Stimulated activated CD4-positive, alpha-beta T cell treated with anti-CD3 and anti-CD28 coated beads, Interleukin-12 subunit alpha, Interleukin-12 subunit beta, amount 100 ng/mL, for 48 hours (primary cell): ENCODE measurements at places on chromosomes 4 and X.

DNA sequence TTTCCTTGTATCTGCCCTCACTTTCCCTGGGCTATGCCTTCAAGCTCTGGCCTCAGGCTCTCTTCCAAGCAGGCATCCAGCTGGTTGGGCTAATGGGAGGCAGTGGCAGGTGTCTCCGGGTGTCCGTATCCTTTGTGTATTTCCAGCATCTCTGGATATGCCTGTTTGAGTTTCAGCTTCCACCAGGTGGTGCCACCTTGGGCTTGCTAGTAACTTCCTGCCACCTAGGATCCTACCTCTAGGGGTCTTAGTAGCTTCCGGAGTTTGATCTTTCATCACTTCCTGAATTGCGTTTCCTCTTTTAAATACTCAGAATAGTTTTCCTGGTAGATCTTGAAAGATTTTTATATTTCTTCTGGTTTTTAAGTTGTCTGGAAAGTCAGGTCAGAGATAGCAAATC, 23.2 kb upstream of the ANOS1 start:
- no peak for DNase-seq

DNA sequence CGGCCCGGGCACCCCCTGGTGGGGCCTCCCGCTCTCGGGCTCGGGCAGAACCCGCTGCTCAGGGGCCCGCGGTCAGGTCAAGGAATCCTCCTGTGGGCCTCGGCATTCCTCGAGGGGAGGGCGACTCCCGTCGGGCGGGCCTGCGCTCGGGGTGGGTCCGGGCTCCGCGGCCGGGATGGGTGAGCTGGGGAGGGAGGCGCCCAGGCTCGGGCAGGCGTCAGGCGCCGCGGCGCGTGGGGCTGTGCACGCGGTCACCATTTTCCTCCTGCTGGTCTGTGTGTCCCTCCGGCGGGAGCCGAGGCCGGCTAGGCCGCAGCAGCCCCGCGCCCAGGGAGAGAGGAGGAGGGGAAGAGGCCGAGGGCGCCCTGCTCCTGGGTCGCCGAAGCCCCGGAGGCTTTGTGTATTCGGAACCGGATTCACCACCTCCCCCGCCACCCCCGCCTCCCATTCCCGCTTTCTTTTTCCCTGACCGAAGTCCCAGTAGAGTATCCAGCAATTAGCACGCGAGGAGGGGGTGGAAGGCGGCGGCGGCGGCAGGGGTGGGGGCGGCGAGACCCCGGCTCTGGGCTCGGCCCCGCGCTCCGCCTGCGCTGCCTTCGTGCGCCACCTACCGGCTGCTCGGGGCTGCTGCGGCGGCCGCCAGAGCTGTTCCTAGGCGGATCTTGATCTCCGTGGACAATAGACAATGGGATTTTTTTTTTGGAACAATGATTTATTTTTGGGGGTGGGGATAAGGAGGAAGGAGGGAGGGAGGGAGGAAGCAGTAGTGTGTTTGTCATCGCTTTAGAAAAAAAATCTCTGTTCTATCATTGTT, 99.0 kb upstream of the MAML3 start:
- DNase-seq = no peak

- no peak for DNase-seq
These were observed 6.5 kb downstream of the SHOX start for GRCh38 chrX:636981-637659.

- DNase-seq = no peak
These were observed 23.4 kb downstream of the ACOX3 start for GRCh38 chr4:8417071-8417614.

DNA sequence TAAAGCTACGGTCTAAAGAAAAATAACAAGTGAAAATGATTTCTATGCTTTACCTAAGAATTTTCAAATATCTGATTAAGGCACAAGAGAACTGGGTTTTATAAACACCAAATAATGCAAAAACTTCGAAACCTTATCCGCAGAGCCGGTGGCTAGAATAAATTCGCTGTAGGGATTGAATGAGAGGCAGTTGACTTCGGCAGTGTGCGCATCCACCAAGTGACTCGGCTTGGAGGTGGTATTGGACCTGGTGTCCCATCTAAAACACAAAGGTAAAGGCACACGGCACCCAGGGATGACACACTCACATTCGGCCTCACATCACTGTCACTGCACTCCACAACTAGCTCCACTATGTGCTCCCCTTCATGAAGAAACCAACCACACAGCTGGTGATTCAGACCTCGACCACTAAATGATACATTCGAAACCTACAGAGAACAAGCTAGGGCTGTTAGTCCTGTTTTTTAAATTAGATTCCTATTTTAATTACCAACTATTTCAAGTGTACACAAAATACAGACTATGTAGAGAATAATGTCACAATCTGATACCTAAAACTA, 17.5 kb downstream of the RBBP7 start:
- no peak for DNase-seq

DNA sequence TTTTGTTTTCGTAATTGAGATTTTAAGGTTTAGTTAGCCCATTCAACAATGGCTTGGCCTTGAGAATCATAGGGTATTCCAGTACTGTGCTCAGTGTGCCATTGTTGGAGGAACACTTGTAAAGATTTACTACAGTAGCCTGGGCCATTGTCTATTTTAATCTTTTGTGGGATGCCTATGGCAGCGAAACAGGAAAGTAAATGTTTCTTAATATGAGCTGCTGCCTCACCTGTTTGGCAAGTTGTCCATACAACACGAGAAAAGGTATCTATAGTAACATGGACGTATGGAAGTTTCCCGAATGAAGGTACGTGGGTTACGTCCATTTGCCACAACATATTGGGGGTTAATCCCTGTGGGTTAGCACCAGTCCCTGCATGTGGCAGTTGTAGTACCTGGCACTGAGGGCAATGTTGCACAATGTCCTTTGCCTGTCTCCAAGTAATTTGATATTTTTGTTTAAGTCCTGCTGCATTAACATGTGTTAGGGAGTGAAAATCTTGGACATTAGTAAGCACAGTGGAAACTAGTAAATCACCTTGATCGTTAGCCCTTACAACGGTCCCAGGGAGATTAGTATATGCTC, 38.6 kb upstream of the AADAT start:
- no peak for DNase-seq

DNA sequence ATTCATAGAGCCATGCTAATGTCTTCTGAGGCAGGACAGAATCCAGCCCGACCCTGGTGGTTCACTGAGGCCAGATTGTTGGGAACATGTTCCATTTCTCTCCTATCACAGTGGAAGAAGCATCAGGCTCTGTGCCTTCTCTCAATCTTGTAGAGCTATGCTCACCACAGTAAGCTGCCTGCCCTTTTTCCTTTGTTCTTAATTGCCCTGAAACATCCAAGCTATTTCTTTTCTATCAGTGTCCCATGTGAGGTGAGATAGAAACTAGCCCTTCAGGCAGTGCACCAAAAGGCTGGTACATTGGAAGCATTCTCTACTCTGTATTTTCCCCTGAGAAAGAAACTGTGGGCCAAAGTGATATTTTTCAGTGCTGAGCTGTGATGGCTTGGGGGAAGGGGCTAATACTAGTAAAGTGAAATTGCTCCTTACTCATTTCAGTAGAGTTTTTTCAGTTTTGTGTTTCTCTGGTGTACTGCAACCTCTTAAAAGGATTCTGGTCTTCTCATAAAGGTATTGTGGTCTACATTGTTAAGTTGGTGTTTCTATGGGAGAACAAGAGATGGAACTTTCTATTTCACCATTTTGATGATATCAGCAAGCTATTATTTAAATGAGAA, 611.2 kb downstream of the RPA4 start:
- DNase-seq = no peak

DNA sequence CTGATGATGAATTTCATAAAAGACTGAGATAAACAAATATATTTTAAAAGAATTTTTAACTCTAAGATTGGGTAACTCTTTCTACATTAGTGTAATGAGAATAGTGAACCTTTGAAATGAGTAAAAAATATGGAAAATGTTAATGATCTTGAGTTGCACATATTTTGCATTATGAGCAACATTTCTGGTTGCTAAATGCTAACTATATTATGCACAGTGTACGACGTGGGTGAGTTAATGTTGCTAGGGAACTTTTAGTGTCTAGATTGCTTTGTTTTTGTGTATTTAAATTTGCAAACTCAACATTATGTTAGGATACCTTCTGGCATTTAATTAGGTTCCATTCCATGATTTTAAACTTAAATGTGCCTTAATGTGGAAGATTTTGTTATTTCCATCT, 612.9 kb upstream of the GALNT7 start:
- no peak for DNase-seq

GRCh38 chr4:72604324-72604723, 35.3 kb upstream of the ADAMTS3 start:
- DNase-seq = no peak

GRCh38 chrX:85052205-85052604, 48.5 kb downstream of the APOOL start:
- no peak for DNase-seq

GRCh38 chr4:150209140-150209829, 131.0 kb downstream of the DCLK2 start:
- DNase-seq = peak; percentile 5

DNA sequence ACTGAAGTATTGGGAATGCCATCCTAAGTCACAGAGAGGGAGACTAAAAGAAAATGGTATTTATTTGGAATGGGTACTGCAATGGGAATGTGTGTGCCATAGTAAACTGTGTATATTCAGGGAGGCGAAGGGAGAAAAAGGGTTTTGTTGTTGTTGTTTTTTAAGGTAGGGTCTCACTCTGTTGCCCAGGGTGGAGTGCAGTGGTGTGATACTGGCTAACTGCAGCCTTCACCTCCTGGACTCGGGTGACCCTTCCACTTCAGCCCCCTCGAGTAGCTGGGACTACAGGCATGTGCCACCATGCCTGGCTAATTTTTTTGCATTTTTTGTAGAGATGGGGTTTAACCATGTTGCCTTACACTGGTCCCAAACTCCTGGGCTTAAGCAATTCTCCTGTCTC, 4.3 kb upstream of the SLC10A3 start:
- no peak for DNase-seq

- peak; percentile 42 for DNase-seq
These were observed 123.3 kb upstream of the TBL1X start for GRCh38 chrX:9341291-9342201.

GRCh38 chr4:94588896-94589693, 137.4 kb downstream of the PDLIM5 start:
- no peak for DNase-seq

DNA sequence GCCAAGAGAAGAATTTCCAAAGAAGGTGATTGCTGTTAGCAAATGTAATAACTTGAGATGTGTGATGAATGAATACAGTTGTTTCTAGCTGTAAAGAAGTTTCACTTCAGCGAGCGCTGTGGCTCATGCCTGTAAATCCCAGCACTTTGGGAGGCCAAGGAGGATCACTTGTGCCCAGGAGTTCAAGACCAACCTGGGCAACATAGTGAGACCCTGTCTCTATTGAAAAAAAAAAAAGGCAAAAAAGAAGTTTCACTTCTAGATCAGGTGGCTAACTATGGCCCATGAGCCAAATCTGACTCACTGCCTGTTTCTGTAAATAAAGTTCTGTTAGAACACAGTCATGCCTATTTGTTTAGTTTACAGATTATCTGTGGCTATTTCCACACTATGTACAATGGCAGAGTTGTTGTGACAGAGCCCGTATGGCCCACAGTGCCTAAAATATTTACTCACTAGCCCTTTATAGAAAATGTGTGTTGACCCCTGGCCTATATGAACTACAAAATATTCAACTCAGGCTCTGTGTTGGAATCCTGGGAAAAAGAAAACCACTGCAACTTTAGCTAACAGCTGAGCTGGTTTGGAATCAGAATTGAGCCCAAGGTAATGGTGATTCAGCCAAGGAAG, 54.1 kb upstream of the PRPS1 start:
- DNase-seq = no peak

DNA sequence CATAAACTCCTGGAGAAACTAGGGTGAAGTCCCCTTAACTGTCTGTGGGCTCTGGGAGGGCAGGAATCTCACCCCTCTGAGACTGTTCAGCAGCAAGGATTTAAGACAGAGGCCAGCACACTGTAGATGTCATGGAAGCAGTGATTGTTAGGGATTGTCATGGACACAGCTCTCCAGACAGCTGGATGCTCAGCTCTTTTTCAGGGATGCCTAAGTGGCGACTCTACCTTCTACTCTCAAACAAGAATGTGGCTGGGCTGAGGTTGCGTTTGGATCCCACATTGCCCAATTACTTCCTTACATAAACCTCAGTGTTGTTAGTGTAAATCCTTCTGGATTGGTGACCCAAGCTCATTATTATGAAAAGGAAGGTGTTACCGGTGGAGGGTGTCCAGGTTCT, 291.9 kb upstream of the VCX3A start:
- no peak for DNase-seq

DNA sequence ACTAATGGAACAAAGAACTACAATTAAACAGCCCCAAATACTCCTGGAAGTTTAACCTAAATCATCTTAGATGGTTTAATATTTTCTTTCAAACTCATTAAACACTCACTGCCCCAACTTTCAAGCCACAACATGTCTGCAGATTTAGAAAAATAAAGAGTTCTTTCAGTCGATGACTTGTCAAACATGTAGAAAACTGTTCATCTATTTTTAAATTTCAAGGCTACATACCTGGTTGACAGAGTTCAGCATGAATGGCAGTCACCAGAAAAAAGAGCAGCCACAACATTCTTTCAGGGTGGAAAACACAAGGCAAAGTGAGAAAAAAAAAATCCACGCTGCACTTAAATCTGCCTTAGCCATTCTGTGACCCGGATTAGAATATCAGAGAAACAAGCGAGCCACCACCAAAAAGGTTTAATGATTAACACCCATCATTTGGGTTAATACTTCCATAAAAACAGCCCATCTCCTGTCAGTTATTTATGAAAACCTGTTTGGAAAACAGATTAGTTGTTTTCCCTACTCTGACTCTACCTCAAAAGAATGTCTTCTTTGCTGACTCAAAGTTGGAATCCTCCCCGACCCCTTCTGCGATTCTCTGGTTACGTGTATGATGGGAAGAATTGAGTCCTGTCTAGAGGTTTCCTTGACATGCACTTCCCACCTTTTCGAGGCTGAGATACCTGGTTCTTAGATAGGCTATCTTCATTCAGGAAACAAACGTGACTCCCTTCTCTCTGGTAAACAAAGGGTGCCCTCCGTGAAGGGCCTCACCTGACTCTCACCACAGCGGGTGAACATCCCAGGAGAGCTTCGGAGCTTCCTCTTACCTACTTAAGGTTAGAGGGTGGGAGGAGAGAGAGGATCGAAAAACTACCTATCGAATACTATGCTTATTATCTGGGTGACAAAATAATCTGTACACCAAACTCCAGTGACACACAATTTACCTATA, at the start of gene CLTRN:
TSS of gene CLTRN (minus strand) at position 319 of the 958 bp plus-strand sequence. CDS start at position 289, 30 bp downstream.
- DNase-seq = no peak

DNA sequence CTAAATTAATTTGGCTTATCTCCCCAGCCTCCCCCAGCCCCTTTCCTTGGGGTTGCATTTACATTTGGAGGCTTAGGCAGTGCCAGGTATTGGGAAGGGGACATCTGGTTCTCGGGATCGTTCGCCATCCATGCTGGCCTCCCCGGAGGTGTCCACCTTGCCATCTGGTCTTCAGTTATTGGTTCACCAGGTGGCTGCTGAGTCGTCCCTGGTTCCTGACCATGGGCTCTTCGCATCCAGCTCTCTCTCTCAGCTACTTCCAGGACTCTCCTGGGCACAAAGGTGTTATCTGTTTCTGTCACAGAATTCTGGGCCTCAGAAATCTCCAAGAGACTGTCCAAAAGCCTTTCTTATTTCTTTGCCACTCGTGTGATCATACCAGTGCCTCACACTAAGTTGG, 75.4 kb upstream of the SCOC start:
- DNase-seq = no peak
